ENCODE measurements at places on chromosomes 5 and 9. TPM values are rescaled to one million over a fixed set of nuclear protein-coding genes. Genes with fewer than 3 reads are reported as not detected.

- peak; percentile 68 for DNase-seq
These were observed 69.6 kb upstream of the CACNA1B start for GRCh38 chr9:137807721-137808703.

- no peak for DNase-seq
These were observed 190.6 kb upstream of the MSX2 start for GRCh38 chr5:174533751-174534241.

DNA sequence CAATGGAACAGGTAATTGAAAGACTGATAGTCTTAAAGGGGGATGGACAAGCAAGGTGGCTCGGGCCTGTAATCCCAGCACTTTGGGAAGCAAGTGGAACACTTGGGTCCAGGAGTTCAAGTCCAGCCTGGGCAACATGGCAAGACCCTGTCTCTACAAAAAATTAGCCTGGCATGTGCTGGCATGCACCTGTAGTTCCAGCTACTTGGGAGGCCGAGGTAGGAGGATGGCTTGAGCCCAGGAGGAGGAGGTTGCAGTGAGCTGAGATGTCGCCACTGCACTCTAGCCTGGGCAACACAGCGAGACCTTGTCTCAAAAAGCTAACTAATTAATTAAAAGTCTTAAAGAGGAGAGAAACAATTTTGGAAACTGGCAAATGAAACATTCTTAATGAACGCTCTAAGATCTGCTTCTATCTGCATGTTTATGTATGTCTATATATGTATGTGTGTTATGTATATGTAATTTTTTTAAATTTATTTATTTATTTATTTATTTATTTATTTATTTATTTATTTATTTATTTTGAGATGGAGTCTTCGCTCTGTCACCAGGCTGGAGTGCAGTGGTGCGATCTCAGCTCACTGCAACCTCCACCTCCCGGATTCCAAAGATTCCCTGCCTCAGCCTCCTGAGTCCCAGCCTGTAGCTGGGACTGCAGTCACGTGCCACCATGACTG, 80.6 kb downstream of the SFXN1 start:
- no peak for DNase-seq

DNA sequence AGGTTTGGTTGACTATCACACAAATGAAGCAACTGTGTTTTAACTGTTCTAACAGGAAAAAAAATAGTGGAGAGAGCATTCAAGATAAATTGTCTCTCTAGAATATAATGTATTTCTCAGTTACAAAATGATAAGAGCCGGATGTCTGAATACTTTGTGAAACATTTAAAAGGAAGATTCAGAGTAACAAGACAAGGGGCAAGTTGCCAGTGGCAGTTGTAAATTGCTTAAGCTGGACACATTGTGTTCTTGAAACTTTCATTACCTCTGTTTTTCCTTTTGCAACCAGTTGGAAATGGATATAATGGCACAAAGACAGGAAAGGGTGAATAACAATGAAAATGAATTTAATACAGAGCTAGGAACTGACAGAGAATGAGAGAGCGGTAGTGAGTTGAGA, 15.2 kb upstream of the TBCA start:
- DNase-seq, result no peak

DNA sequence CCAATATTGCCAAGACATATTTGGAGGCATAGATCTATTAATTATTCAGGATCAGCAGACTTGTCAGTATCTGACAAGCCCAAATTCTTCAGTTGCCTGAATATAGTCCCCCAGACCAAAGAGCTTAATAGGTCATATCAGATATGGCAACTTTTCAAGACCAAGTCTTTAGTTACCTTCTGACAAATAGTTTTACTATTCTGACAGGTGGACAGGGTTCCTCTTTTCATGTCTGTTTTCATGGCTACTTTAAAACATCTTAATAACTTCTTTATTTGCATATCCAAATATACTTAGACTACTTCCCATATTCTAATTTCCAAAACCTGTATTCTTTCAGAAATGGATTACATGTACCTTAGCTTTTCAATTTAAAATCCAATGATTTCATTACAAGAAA, 65.4 kb downstream of the AUH start:
- DNase-seq, result no peak

DNA sequence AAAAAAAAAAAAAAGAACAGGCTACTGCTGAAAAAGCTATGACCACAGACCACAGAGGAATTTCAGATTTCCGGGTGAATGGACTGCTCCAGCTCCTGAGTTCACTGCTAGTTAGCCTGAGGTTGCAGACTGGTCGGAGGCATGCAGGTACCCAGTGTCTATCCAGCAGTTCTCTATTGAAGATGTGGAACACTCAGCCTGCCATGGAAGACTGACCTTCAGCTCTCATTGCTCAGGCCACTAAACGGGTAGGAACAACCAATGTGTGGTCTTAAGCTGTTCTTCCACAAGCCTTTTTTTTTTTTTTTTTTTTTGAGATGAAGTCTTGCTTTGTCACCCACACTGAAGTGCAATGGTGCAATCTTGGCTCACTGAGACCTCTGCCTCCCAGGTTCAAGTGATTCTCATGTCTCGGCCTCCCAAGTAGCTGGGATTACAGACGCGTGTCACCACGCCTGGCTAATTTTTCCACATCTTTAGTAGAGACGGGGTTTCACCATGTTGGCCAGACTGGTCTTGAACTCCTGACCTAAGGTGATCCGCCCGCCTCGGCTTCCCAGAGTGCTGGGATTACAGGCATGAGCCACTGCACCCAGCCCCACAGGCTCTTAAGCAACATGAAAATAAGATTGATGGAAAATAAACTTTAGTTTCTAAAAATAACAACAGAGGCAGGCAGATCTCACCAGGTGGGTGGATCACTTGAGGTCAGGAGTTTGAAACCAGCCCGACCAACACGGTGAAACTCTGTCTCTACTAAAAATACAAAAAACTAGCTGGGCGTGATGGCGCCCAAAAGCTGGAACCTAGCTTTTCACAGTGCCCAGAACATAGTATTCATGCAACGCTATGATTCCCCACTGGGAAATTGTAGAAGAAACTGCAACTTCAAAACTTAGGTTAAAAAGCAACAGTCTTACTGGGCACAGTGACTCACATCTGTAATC, 20.0 kb upstream of the NPM1 start:
- peak; percentile 62 for DNase-seq

- no peak for DNase-seq
These were observed 88.3 kb downstream of the RAPGEF1 start for GRCh38 chr9:131651599-131651998.

GRCh38 chr9:130402645-130403440, 41.9 kb upstream of the ASS1 start:
- DNase-seq, result no peak

DNA sequence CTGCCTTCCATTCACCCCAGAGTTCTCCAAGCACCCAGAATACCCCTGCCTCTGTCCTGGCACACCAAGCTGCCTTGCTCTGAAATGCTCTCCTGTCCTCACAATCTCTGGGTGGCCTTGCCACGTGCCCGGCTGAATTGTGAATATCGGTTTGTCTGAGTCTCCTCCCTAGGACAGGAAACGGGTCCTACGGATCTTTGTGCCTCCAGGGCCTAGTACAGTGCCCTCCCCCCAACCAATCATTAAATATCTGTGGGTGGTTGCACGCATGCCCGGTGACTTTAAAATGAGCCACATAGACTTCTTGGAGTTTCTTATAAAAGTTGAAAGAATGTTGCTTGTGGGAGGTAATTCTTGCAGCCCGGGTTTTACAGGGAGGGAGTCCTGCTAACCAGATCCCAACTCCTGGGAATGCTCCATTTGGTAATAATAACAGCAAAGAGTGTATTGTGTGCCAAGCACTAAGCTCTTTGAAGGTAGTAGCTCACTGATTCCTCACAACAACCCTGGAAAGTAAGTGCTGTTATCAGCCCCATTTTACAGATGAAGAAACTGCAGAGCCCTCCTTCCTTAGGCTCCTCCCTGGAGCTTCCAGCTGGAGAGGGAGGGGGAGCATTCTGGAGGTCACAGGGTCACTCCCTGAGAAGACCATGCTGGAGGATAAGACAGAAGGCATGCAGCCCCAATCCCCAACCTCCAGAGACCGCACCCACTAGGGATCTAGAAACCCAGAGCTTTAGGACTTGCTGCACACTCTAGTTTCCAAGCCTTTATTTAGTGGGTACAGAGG, 23.4 kb downstream of the URM1 start:
- DNase-seq, result no peak

DNA sequence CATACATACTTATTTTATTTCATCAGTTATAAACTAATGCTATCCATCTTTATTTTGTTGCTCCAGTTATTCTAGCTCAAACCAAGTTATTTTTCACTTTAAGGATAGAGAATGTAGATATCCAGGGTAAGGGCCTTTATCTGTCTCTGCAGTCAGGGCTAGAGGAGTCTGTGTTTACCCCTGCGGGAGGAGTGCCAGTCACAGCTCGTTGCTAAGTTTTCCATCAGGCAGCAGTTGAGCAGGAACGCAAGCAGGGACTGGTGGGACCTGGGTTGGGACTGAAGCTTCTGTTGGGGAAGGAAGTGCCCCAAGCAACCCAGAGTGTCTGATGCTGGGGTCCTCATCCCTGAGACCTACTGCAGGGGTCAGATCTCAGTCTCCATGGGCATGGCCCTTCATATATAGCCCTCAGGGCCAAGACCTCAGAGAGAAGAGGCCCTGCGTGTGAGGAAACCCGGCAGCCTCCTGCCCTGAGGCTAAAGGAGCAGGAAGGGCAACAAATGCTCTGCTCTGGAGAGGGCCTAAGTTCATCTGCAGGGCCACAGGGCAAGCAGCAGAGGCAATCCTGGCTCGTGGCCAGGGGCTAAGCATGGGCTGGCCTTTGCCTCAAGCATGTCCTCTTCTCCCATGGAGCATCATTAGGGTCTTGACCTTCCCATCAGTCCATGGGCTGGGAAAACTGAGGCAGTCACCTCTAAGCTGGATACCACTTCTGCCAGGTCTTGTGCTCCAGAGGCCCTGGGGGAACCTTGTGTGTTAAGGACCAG, 6.6 kb downstream of the SLC22A4 start:
- DNase-seq, result no peak

DNA sequence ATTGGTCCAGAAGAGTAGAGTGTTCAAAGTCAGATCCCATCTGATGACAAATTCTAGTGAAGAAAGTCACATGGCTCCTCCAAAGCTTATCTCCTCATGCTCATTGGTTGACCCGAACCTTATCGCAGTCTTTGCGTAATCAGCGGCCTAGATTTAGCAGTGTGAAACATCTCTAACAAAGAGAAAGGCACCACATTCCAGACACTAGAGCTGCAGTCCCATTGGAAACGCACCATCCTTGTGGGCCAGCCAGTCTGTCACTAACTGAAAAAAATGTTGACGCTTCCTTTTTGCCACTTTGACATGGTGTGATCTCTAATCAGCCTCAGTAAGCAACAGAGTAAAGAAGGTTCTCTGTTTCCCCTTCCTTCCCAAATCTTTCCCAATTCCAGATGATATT, 458.0 kb upstream of the WWC1 start:
- no peak for DNase-seq

GRCh38 chr5:124685404-124685930, 61.0 kb downstream of the ZNF608 start:
- no peak for DNase-seq

DNA sequence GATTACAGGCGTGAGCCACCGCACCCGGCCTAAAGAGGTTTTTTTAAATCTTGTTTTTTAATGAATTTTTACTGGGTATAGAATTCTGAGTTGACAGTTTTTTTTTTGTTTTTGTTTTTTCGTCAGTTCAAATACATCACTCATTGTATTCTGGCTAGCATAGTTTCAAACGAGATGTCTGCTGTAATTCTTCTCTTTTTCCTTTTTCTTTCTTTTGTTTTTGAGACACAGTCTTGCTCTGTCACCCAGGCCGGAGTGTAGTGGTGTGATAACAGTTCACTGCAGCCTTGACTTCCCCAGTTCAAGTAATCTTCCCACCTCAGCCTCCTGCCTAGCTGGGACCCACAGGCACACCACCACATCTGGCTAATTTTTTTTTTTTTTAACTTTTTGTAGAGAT, 2.2 kb upstream of the PRRT1B start:
- peak; percentile 28 for DNase-seq

DNA sequence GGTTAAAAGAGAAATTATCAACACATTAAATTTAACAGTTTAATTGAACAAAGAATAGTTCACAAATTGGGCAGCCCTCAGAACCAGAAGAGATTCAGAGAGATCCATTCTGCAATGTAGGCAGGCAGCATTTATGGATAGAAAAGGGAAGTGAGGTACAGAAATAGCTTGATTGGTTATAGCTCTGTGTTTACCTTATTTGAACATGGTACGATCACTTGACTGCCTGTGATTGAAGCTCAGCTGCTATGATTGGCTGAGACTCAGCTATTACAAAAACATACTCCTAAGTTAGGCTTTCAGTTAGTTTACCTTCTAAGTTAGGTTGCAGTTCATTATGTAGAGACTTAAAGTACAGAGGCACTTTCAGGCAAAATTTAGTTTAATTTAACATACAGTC, 7.3 kb downstream of the CNTRL start:
- DNase-seq, result no peak

Gene IFNB1
- not detected for total RNA-seq

Gene SLC6A18
- total RNA-seq, result not detected

Gene NDUFS4
- total RNA-seq, result 74.4 TPM

Gene FAM221B
- total RNA-seq, result not detected

Gene CNOT8
- 46.5 TPM for total RNA-seq

Gene UGT3A1
- not detected for total RNA-seq

Gene GMCL2
- not detected for total RNA-seq

Gene GABRP
- 0.29 TPM for total RNA-seq

Measured in posterior vena cava (tissue), 2 donors.